ENCODE measurements at places on chromosomes 5 and 9. TPM values are rescaled to one million over a fixed set of nuclear protein-coding genes. Genes with fewer than 3 reads are reported as not detected.

The GZMA gene
- 13.3 TPM for total RNA-seq

GRCh38 chr5:5676218-5676617, 253.7 kb downstream of the ICE1 start:
- no peaks in the 10 kb centered on the region for H3K27me3 ChIP-seq
- H3K4me3 ChIP-seq, result no peak overlapping the region
- H3K4me1 ChIP-seq, result no peaks in the 10 kb centered on the region
- H3K27ac ChIP-seq, result no peak overlapping the region

DNA sequence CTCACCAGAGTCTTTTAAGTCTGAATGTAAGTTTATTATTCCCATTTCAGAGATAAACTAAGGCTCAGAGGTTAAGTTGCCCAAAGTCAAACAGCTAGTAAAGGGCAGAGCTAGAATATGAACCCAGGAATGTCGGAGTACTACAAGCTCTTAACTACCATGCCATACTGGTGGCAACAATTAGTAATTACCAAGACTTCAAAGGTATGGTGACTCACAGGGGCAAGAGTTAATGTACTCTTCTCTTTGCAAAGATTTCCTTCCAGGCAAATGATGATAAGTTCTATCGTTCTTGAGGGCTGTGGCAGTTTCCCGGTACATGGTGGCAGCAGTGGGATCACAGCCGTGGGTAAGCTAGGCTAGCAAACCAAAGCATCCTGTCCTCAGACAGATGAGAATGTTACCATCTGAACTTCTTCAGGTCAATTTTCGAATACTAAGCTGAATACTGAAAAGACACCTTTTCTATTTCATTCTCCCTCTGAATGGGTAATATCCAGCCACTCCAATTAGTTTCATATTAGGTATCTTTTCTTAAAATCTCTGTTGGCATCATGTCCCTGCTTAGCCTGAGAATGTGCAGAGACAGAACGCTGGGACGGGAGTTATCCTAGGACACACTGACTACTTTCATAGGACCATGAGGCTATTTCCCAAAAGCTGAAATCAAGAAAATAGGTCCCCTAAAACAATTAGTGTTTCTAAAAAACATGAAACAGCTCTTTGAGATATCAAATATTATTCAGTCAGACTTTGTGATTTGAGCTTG, 117.0 kb upstream of the NR5A1 start:
- H3K27ac ChIP-seq, result no peak overlapping the region
- no peaks in the 10 kb centered on the region for H3K36me3 ChIP-seq
- H3K4me3 ChIP-seq, result no peak overlapping the region
- no peak for DNase-seq
- H3K4me1 ChIP-seq, result no peaks in the 10 kb centered on the region
- H3K27me3 ChIP-seq, result no peaks in the 10 kb centered on the region

The GGTA1 gene
- not detected for total RNA-seq

- DNase-seq, result no peak
- H3K4me3 ChIP-seq, result no peak overlapping the region
- H3K27ac ChIP-seq, result no peak overlapping the region
- H3K36me3 ChIP-seq, result no peaks in the 10 kb centered on the region
Measured at GRCh38 chr5:105462377-105462776, 1899.8 kb upstream of the NUDT12 start.

The HAUS6 gene
- 36.3 TPM for total RNA-seq

The SLC45A2 gene
- not detected for total RNA-seq
